Cortex of kidney (tissue), 1 donor: ENCODE measurements at places on chromosomes 11 and 22.

GRCh38 chr11:13440100-13440855, 22.7 kb downstream of the BTBD10 start:
- DNase-seq: no peak

DNA sequence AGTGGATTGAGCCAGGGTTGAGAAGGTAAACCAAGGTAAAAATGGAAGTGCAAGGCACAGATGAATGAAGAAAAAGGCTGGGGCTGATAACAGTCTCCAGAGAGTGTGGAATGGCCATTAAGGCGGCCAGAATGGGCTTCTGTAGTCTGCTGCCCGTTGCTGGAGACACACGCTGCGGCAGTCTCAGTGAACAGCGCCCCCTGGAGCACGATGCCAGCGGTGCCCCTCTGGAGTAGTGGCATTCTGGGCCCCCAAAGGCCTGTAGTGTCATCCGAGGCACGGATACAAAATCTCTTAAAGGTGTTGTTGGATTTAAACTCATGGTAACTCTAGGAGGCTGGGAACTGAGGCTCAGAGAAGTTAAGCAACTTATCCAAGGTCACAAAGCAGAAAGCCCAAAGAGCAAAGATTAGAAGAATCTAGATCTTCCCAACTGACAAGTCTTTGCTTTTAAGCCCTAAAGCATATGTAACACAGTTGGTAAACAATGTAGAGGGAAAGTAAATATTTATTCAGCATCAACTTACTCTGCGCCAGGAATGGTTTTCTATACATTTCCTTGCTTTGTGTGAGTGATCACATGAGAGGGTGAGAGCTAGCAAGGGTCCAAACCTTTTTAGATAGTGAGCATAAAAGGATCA, 18.2 kb downstream of the KCNJ1 start:
- DNase-seq: no peak

DNA sequence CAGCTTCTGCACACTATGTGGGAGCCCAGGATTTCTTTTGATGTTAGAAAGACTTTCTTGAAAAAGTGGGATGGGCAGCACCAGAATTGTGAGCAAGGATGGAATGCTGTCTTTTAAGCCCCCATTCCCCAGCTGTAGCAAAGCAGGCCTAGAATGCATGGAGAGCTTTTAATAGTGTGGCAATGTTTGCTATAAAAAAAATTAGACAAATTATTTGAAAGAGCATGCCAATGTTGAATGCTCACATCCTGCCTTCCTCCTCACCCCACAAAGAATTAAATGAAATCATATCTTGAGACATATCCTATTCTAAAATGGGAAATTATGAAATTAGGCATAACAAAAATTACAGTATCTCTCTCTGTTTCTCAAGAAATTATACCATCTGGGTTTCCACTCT, 154.7 kb downstream of the C11orf91 start:
- DNase-seq: no peak

GRCh38 chr11:27926981-27927481, 180.9 kb downstream of the KIF18A start:
- DNase-seq: no peak

DNA sequence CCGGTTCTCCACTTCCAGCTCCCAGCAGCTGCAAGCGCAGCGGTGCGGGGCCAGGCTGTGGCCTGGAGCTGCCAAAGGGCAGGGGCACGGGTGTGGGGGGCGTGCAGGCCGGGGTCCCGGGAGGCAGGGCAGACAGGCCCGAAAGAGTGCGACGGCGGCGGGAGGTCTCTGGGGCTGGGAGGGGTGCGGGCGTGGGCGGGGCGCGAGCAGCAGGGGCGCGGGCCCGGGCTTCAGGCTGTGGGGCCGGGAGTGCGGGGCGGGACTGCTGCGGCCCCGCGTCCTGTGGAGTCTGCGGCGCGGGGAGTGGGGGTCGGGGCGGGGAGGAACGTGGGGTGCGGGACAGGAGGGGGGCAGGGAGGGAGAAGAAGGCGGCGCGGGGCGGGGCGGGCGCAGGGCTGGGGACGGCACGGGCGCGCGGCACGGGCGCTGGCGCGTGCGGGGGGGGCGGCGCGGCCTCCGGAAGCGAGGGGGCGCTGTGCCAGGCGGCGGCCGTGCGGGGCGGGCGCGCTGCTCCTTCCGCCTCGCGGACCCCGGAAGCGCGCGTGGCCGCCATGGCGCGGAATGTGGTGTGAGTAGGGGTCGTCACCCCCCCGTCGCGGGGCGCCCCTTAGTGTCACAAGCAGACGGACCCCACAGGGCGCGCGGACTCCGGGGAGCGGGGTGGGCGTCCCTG, at the start of gene MRPL23:
TSS of gene MRPL23 (plus strand) at position 521 of the 673 bp plus-strand sequence. CDS start at position 552, 31 bp downstream.
- DNase-seq: no peak

GRCh38 chr11:122721201-122721963, 65.9 kb downstream of the UBASH3B start:
- DNase-seq: no peak

DNA sequence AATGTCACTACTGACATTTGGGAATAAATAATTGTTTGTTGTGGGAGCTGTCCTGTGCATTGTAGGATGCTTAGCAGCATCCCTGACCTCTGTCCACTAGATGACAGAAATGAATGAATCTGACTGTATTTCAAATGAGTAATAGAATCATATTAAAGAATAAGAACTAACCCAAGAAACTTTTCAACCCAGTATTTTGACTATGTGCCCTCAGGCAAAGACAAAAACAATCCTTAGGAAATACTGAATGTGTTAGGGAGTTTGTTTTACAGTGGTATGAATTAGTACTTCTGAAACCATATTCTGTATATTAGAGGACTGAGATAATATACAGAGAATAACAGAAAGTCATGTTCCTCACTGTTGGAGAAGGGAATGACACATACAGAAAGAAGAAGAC, 320.9 kb upstream of the PITPNB start:
- no peak for DNase-seq

GRCh38 chr11:62081378-62082291, 42.2 kb upstream of the INCENP start:
- no peak for DNase-seq

DNA sequence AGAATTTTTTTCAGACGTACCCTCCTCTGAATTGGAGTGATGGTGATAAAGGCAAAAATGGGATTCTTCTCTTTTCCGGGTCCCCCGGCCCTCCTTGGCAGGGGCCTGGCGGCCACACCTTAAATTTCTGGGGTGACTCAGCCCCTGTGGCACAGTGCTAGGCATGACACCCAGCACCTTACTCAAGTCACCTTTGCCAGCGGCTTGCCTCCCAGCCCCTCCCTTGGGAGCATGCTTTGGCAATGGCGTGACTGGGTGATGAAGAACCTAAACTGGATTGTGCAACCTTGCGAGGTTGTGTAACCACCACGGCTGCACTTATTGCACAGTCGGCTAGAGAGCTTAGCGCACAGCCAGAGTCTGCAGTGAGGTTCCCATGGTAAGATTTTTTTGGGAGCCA, 16.2 kb upstream of the LDLRAD3 start:
- no peak for DNase-seq

- DNase-seq: no peak
These were observed 27.9 kb upstream of the SMIM38 start for GRCh38 chr11:69127884-69128283.

GRCh38 chr11:119062779-119063178, 4.8 kb upstream of the VPS11 start:
- no peak for DNase-seq

DNA sequence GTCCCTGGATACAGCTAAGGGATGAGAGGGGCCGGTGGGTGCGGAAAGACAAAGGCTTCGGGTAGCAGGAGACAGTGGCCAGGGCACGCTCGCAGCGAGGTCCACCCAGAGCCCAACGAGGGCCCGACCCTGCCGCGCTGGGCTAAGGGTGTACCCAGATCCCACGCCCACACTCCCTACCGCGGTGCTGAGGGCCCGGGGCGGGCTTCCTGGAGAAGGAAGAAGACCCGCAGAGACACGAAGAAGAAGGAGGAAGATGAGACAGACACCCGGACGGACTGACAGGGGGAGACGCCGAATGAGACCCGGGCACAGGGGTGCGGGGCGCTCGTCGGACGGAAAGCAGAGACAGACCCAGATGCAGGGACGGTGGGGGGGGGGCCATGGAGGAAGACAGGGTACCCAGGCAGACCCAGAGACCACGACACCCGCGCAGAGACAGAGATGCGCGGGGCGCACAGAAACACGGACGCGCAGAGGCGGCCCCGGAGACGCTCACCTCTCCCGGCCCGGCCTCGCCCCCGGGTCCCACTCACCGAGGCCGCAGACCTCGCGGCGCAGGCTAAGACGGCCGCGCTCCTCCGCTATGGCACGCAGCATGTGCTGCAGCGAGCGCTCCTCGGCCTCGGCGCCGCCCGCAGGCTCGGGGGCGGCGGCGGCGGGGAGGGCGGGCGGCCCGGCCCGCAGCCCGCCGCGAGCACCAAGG, 437 bp downstream of the KIAA0930 start:
- DNase-seq: no peak

DNA sequence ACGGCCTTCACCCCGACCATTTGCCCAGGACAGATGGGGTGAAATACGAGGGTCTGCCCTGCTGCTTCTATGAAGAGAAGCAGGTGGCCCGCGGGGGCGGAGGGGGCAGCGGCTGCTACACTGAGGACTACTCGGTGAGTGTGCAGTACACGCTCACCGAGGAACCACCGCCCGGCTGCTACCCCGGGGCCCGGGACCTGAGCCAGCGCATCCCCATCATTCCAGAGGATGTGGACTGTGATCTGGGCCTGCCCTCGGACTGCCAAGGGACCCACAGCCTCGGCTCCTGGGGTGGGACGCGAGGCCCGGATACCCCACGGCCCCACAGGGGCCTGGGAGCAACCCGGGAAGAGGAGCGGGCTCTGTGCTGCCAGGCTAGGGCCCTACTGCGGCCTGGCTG, 11.2 kb downstream of the C22orf31 start:
- DNase-seq: no peak

DNA sequence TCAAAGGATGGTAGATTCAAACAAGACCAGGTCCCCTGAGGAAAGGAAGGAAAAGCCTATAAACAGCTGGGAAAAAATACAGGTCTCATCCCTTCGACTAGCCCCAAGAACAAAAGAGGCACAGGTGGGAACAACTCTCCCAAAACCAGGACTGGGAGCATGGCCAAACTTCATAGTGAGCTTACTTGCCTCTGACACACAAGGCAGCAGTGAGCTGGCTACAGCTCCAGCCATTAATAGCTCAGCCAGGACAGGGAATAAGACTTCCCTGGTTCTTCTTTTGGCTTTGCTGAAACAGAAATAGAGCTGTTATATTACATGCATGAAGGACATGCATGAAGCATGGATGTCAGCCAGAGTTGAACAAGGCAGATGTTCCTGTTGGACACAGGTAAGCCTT, at the start of gene OR10A2:
TSS of gene OR10A2 (plus strand) at position 97 of the 400 bp plus-strand sequence. CDS start 6,698 bp downstream, outside the sequence.
- DNase-seq: no peak

GRCh38 chr11:101129203-101129943, at the start of gene PGR:
Gene PGR (minus strand): TSS chr11:101129813. CDS start chr11:101129070, 743 bp downstream.
- DNase-seq: no peak

GRCh38 chr22:50703726-50704509, 31.3 kb downstream of the SHANK3 start:
- no peak for DNase-seq

DNA sequence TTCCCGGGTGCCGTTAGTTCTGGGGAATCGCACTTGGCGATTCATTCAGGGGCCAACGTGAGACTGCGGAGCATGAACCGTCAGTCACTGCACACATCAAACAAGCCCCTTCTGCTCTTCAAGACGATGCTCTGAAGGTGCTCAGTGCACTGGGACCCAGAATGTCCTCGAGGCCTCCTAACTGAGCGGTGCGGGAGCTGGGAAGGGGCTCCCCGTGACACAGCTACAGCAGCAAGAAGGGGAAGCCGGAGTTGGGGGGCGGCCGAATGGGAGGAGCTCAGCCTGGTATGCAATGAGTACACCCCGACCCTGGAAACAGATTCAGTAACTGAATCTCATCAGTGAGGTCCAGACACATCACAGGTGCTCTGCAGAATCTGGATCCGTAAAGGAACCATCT, 150.8 kb downstream of the SHANK2 start:
- no peak for DNase-seq

- DNase-seq: no peak
These were observed 8.0 kb upstream of the ACRV1 start for GRCh38 chr11:125688632-125689031.

GRCh38 chr11:22234743-22235142, 41.9 kb downstream of the ANO5 start:
- DNase-seq: no peak

GRCh38 chr11:119652907-119653659, 75.9 kb downstream of the NECTIN1 start:
- DNase-seq: no peak

- no peak for DNase-seq
These were observed 15.1 kb downstream of the PI4KA start for GRCh38 chr22:20843501-20843900.

DNA sequence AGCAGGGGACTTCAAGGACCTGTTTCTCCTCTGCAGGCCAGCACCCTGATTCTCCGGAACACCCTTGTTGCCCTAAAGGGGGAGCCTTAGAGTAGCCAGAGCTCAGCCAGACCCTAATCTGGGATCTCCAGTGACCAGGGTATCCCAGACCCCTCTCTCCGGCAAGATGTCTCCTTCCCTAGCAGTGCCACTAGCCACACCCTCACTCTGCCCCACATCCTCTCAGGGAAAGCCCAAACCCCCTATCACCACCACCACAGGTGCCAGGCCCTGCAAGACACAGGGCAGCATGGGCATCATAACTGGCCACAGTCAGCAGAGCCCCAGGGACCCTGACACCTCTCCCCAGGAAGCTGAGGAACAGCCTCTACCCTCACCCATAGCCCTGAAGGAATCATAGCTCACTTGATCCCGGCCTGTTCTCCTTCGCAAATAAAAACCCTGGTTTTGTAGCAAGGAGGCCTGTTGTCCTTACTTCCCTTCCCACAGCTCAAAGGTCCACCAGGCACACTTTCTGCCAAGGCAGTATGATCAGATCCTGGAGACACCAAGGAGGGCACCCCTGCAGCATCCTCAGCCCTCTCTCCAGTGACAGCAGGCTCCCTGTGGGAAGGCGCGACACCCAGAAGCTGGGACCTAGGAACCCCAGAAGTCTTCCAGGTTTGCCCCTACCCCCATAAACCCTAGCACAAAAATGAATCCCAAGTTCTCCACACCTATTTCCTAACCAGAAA, 4.6 kb downstream of the CFL1 start:
- no peak for DNase-seq

DNA sequence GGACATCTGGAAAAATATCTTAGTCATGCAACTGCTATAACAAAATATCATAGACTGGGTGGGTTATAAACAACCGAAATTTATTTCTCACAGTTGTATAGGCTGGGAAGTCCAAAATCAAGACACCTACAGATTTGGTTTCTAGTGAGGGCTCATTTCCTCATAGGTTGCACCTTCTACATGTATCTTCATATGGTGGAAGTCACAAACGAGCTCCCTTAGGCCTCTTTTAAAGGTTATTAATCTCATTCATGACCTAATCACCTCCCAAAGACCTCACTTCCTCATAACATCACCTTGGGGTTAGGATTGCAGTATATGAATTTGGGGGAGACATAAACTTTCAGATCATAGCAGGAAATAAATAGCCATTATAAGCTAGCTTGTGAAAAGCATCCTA, 85.2 kb downstream of the INTS4 start:
- DNase-seq: no peak

- DNase-seq: no peak
These were observed 109.3 kb downstream of the KIAA1671 start for GRCh38 chr22:25061605-25062376.
